NCI-H345 (cell line): ENCODE measurements at places on chromosomes 5 and 9.

DNA sequence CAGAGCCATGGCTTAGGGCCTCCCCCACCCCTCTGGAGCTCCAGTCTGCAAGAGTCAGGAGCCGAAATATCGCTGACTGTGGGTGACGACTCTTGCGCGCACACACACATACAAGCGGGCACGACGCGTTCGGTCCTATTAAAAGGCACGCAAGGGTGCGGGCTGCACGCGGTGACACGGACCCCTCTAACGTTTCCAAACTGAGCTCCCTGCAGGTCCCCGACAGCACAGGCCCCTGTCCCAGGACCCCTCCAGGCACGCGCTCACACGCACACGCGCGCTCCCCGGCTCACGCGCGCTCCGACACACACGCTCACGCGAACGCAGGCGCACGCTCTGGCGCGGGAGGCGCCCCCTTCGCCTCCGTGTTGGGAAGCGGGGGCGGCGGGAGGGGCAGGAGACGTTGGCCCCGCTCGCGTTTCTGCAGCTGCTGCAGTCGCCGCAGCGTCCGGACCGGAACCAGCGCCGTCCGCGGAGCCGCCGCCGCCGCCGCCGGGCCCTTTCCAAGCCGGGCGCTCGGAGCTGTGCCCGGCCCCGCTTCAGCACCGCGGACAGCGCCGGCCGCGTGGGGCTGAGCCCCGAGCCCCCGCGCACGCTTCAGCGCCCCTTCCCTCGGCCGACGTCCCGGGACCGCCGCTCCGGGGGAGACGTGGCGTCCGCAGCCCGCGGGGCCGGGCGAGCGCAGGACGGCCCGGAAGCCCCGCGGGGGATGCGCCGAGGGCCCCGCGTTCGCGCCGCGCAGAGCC is at the start of gene GRIN1:
TSS of gene GRIN1 (plus strand) at position 433 of the 746 bp plus-strand sequence. CDS start 333 bp downstream, outside the sequence.
- no peak for DNase-seq

DNA sequence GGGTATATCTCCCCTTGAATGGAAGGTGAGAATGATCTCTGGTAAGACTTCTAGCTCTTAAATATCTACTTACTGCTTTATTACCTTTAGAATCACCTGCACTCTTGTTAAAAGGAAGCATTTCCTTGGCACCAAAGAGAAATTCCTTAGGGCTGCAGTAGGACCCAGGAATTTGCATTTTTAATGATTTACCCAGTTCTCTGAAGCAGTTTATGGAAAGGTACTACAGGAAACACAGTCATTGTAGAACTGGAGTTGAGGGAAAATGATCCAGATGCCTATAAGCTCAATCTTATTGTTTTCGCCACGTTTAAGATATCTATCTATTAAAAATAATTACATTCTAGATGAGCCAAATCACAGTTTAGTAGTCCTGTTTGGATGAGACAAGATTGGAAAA is 9.5 kb upstream of the C9 start:
- DNase-seq = no peak

- peak; percentile 7 for DNase-seq
Measured at GRCh38 chr9:77764894-77765780, 117.0 kb upstream of the GNA14 start.

DNA sequence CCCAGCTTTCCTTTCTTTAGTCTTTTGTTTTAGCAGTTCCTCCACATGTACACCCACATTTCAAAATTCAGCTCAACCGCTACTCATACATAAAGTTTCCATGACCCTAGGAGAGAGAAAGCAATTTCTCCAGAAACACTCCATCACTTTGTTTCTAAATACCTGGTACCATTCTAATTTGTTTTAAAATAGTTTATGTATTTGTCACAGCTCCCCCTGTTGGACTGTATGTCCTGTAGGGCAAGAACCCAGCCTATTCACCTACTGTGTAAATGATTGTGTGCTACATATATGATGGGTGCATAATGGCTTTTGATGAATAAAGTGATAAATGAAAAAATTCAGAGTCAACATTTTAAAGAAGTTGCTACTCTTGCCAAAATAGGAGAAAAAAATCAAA is 139.1 kb downstream of the COX7C start:
- no peak for DNase-seq

DNA sequence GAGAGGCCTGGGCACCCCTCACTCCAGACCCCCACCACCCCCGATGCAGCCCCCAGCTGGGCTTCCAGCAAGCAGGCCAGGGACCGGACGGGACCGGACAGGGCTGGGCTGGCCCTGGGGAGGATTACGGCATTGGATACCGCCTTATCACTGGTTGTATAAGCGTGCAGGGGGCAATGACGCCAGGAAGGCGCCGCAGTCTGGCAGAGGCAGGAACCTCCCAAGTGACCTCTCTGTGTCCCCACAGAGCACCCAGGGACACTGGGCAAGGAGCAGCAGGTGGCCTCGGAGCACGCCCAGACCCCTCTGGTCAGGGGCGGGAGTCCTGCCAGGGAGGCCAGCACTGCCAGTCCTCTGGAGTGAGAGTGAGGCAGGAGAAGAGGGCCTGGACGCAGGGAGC is 723 bp upstream of the LCN15 start:
- DNase-seq = no peak

- no peak for DNase-seq
Measured at GRCh38 chr9:6845880-6846279, 88.1 kb downstream of the KDM4C start.

- DNase-seq = no peak
Measured at GRCh38 chr5:179271428-179271734, 73.9 kb downstream of the ADAMTS2 start.

- DNase-seq = peak; percentile 14
Measured at GRCh38 chr5:149338364-149338763, 6.9 kb upstream of the GRPEL2 start.

GRCh38 chr5:28542987-28543386 is 1504.6 kb upstream of the CDH9 start:
- DNase-seq = no peak

DNA sequence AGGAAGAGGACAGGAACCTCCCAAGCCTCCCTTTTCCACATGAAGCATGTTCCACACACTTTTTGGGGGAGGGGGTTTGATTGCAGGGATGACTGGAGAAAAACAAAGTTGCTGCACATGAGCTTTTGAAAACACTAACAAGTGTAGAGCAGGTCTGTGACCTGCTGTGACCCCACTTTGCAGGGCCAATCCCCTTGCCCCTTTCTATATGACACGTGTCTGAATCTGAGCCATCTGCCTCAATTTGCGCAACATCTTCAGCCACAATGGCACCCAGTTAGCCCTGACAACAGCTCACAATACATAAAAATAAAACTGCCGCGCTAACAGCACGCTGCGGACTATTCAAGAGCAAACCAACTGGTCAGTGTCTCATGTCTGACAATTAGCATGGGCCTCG is 227.8 kb upstream of the TBCA start:
- DNase-seq = peak; percentile 39

- DNase-seq = no peak
Measured at GRCh38 chr5:80960531-80961375, 590 bp downstream of the RASGRF2 start.

DNA sequence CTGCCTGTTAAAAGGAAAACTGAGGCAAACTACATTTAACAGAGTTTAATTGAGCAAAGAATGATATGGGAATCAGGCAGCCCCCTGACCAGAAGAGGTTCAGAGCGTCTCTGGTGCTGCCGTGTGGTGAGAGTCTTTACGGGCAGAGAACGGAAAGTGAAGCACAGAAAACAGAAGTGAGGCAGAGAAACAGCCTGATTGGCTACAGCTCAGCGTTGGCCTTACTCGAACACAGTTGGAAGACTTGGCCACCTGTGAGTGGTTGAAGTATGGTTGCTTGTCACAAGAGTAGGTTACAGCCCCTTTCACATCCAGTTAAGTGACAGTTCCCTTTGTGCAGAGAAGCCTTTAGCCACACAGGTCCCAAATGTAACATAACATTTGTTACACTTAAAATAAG is 16.9 kb upstream of the FBP1 start:
- DNase-seq = no peak

GRCh38 chr5:141654298-141654697 is 3.1 kb upstream of the FCHSD1 start:
- no peak for DNase-seq
